ENCODE measurements at places on chromosomes 13 and 19.

DNA sequence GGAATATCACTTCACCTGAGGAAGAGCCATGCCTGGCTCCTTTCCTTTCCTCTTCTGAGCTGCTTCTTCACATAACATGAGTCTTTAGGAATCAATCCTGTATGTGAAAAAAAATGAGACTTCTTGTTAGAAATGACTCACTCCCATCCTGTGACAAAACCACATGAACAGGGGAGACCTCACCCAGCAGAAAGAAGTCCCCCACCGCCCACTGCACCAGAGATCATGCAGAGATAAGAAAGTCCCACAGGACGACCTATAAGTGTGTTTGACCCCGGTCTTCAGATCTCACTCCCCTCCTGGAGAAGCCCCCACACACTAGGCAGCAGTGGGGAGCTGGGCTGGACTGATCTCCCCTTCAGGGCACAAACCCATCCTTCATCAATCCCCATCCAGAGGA lies 7.8 kb downstream of the ZNF600 start:
- DNase-seq = peak; percentile 34

DNA sequence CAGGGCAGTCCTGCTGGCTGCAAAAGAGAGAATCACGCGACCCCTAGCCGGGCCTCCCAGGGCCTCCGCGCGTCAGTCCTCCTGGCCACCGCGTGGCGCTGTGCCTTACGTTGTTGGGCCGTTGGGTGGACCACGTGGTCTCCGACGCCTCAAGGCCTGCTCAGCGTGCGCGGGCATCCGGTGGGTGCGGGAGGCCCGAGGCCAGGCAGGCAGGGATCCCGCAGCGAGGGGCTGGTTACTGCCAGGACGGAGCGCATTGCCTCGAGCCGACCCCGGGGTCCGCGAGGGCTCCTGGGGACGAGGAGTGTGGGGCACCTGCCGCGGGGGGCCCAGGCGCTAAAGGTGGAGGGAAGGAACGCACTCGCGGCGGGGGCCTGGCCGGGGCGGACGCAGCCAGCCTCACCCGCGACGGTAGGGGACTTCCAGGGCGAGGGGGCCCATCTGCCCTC lies at the start of gene TDRD12:
Gene TDRD12 (plus strand): TSS at position 157 of the 449 bp plus-strand sequence. CDS start 306 bp downstream, outside the sequence.
- no peak for DNase-seq

DNA sequence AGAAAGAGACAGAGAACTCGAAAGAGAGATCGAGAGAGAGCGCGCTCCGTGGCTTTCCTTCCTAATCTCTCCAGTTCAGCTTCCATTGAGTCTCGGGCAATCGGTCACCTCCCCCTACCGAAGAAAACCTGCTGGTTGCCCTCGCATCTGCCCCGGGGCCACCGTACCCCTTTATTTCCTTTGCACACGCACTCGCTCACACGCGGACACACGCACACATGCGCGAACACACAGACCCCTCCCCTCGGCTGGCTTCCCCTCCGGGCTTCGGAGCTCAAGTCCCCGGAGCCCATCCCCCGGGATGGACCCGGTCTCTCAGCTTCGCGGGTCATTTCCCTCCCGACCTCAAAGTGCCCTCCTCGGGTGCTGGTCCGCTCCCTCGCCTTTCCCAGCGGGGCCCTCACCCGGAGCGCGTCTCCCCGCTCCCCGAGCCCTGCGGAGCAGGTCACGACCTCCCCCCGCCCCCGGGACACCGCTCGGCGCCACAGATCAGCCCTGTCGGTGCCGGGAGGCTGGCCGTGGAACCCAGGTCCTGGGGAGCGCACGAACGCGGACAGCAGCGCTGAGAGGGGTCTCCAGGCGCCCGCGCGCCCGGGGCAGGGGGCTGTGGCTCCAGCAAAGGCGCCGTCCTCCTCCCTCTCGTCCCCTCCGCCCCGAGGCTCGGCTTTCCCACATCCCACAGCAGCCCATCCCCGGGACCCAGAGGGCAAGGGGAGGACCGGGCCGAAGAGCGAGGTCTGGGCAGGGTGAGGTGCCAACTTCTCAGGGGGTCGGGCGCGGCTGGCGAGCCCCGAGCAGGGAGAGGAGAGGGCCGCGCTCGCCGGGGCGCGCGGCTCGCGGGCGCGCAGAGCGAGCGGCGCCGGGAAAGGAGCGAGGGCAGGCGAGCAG lies 1.8 kb downstream of the DACH1 start:
- no peak for DNase-seq

- no peak for DNase-seq
These were observed 59.1 kb upstream of the MRI1 start for GRCh38 chr19:13705201-13705600.

- DNase-seq = no peak
These were observed 8.1 kb upstream of the RABAC1 start for GRCh38 chr19:41967054-41967783.

DNA sequence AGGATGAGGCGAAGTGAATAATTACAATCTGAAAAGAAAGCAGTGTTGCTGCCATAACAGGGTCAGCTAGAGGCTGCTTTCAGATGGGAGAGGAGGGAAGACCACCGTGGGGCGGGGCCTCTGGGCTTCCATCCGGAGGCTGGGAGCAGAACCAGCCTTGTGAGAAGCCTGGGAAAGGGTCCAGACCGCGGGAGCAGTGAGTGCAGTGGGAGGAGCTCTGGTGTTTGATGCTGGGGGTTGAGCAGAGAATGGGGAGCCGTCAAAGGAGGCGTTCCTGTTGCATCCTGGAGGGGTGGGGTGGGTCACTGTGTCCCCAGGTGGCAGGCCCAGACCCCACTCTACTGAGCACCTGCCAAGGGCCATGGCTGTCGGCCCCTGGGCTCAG lies 18.1 kb downstream of the NKPD1 start:
- DNase-seq = no peak

- no peak for DNase-seq
These were observed 348.1 kb upstream of the MIR17HG start for GRCh38 chr13:90999401-90999800.

Data from activated CD4-positive, alpha-beta T cell treated with anti-CD3 and anti-CD28 coated beads, Interleukin-2, amount 50 U/mL, for 4 hours (primary cell).